ENCODE measurements at places on chromosomes 3 and 15.

GRCh38 chr3:193253986-193254660 lies 13.1 kb downstream of the PLAAT1 start:
- DNase-seq = no peak

GRCh38 chr15:82371656-82372055 lies 22.4 kb upstream of the GOLGA6L10 start:
- DNase-seq = no peak

- no peak for DNase-seq
Measured at GRCh38 chr3:172102123-172102882, 62.9 kb downstream of the FNDC3B start.

DNA sequence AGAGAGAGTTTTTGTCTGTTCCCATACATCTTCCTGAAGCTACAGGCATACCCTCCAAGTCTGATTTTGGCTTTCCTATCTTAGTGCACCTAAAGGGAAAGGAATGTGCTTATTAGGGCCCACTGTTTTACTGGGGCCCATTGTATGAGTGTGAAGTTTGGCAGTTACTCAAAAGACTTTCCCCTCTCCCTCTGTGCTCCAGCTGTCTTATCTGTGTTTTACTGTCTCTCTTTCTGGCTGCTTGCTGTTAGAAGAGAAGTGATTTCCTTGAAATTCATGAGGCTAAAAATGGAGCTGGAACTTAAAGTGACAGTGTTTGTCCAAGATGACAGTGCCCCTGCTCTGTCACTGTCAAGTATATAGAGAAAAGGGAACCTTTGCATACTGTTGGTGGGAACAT lies 436.2 kb downstream of the OCA2 start:
- no peak for DNase-seq

GRCh38 chr3:5201536-5201935 lies 14.0 kb downstream of the EDEM1 start:
- DNase-seq = no peak

DNA sequence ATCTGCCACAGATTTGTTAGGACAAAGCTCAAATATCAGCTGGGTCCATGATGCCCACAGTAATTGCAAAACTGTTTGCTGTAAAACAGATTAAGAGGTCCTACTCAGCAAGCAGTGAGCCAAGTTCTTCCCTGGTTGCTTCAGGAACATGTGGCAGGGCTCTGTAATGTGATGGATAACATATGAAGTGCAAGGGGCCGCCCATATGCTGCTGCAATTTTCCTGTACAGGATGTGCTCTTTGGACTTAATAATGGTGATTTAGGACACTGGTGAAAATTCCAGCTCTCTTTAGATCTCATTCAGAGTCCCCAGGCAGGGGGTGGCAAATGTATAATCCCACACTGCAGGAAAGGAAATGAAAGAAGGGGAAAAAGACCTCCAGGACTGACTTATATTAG lies 289.4 kb downstream of the LSAMP start:
- no peak for DNase-seq

DNA sequence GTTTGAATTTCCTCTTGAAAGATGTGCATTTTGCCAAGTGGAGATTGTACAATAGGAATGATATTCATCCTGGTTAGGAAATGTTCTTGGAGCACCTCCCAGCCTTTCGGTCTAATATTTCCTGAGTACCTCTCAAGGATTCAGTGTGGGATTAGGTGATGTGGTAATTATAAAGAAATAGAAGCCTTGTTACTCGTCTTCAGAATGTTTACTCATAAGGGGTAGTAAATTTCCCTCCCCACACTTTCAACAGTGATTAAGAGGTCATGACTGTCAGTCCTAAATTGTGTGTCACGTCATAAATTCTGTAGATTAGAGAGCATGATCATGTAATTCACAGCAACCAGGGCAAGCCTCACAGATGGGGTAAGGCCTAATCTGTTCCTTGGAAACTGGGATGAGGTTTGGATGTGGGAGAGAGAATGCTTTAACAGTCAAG lies 633.1 kb upstream of the TBL1XR1 start:
- no peak for DNase-seq

DNA sequence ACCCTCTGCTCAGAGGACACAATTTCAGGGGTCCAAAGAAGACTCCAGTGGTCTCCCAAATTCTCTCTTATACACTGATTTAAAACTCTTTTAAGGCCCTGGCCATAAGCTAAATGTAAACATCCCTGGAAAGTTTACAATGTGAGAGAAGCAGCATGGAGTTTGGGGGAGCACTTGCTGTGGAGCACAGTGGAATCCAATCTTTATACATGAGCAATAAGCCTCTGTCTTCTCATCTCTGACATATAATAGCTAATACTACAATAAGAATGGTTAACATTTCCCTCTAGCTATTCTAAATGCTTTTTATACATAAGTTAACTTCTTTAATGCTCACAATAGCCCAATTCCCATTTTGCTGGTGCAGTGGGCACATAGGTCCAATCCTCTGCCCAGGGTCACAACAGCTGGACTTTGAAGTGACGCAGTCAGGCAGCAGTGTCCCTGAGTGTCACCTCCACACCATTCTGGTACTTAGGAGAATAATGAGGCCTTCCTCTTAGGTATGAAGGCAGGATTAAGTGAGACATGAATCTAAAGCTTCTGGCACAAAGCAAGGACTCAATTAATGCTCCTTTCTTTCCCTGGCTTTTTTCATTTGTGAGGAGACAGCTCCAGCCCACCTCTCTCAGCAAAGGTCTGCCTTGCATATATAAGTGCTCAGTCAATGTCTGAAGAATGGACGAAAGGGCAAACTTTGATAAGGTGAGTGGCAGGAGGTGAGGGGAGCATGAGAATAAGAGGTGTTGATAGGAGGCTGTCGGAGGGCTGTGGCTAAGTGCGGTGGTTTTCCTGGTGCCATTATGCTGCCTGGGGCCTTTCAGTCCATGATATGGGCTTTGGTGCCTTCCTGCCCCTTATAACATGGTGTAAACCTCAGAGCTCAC lies 26.3 kb downstream of the CCNL1 start:
- no peak for DNase-seq

DNA sequence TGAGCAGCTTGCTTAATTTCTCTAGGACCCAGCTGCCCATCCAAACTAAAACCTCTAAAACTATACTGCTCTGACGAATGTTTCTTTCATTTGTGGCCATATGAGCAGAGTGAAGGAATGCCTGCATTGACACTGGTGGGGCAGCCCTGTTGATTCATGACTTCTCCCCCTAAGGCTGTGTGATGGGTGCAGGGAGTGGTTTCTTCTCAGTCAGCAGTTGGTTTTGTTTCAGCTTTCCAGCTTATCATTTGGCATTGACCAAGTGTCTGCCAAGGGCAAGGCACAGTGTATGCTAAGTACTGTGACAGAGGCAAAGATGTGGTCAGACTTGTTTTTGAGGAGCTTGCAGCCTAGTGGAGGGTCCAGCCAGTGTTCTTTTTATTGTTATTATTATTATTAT lies 4.7 kb downstream of the ABHD6 start:
- DNase-seq = no peak

- DNase-seq = no peak
Measured at GRCh38 chr15:68078365-68078764, 24.2 kb downstream of the PIAS1 start.

GRCh38 chr3:43707998-43708397 lies 17.3 kb downstream of the ABHD5 start:
- DNase-seq = peak; percentile 15

DNA sequence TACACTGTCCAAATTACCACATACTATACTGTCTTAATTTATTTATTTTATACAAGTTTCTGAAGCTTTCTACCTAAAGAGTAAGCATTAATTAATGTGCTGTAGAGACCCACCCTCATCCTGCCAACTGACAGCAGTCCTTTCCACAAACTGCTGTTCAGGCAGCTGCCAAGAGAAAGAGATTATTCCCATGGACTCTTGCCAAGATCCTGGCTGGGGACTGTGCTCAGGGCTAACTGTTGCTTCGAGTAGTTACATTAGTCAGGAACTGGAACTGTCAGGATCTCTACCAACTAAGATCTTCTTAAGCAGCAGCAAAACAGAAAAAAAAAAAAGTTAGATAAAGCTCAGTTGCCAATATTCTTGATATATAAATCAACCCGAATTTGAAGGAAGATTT lies 398.8 kb downstream of the MECOM start:
- DNase-seq = no peak

DNA sequence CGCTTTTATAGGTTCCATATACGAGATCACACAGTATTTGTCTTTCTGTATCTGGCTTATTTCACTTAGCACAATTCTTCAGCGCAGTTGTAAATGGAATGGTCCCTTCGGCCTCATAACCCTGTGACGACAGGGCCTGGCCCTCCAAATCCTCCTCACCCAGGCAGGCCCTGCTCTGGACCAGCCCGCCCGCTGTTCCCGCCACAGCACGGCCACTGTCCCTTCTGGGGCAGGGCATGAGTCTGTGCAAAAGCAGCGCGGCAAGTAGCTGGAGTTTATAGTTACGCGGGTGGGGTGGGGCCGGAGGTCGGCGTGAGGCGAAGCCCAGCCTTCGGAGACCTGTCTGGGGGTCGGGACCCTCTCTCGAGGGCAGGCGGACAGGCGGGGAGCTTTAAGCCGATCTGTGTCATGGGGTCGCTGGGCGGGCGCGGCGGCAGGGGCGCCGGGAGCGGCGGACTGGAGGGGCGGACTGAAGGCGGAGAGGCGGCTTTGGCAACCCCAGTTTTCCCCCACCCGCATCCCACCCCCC lies 543 bp downstream of the ARPIN start:
- DNase-seq = no peak

GRCh38 chr3:117404141-117404540 lies 694.6 kb downstream of the TUSC7 start:
- no peak for DNase-seq

DNA sequence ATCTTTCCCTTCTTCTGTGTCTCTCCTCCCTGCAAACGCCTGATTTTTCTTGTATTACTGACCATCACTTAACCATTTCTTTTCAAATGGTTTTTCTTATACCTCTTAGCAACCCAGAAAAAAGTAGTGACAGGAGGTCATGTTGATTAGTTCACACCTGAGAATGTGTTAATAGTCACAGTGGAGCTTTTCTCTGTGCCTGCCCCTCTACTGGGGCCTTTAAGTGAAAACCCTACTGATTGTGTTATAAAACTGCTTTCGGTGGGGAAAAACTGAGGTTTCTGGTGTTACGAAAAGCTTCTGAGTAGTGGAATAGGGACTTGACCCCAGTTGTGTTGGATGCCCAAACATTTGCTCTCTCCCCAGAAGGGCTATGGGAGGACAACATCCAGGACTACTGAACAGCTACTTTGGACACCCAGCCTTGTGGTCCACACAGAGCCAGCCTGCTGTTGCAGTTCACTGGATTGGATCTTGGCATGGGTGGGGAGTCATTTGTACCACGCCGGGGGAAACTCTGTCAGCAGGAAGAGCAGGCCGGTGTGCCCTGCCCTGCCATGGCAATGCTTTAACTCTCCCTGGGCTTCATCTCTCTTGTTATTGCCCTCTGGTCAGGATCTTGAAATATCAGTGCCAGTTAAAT lies 10.3 kb downstream of the GPR87 start:
- DNase-seq = no peak

GRCh38 chr3:13009132-13009945 lies 63.9 kb downstream of the IQSEC1 start:
- no peak for DNase-seq

DNA sequence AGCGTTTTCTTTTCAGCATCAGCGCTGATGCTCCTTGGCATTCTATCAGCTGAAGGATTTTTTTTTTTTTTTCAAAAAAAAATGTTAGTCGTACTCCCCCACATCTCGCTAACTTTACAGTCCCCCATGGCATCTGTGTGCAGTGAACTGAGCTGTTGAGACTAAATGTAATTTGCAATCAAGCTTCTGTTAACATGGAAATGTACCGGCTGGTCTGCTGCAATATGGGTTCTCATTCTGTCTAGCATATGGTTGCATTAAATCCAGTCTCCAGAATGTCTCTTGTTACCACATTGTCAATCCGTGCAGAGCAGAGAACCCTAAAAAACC lies 32.2 kb upstream of the TPRG1 start:
- DNase-seq = no peak

DNA sequence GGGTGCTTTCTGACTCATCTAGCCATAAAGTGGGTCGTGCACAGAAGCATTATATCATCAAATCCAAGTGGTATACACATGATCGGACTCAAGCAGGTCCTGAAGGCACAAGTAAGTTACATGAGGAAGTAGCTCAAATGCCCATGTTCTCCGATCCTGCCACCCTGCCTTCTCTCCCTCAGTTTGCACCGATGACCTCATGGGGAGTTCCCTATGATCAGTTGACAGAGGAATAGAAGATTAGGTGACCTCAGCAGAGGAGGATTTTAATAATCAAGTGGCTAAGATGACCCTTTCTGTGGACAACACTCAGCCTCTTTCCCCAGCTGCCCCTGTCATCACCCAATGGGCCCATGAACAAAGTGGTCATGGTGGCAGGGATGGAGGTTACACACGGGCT lies 149.5 kb downstream of the TBC1D5 start:
- no peak for DNase-seq

GRCh38 chr15:69035205-69035917 lies 20.9 kb downstream of the NOX5 start:
- no peak for DNase-seq

- DNase-seq = no peak
Measured at GRCh38 chr15:58167095-58167691, 29.0 kb downstream of the AQP9 start.

DNA sequence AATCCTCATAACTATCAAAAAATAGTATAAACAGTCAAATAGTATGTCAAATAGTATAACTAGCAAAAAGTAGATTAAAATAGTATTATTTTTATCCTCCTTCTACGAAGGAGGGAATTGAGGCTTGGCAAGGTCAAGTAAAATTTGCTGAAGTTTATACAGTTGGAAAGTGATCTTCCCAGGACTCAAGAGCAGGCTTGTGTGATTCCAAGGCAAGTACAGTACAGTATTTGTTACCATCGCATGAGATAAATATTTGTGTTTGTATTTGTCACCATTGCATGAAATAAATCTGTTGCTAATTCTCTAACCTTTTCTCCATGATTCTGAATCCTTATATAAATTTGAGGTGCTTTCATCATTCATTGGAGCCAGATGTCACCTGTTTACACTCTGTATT lies 28.9 kb downstream of the SH3GL3 start:
- no peak for DNase-seq

DNA sequence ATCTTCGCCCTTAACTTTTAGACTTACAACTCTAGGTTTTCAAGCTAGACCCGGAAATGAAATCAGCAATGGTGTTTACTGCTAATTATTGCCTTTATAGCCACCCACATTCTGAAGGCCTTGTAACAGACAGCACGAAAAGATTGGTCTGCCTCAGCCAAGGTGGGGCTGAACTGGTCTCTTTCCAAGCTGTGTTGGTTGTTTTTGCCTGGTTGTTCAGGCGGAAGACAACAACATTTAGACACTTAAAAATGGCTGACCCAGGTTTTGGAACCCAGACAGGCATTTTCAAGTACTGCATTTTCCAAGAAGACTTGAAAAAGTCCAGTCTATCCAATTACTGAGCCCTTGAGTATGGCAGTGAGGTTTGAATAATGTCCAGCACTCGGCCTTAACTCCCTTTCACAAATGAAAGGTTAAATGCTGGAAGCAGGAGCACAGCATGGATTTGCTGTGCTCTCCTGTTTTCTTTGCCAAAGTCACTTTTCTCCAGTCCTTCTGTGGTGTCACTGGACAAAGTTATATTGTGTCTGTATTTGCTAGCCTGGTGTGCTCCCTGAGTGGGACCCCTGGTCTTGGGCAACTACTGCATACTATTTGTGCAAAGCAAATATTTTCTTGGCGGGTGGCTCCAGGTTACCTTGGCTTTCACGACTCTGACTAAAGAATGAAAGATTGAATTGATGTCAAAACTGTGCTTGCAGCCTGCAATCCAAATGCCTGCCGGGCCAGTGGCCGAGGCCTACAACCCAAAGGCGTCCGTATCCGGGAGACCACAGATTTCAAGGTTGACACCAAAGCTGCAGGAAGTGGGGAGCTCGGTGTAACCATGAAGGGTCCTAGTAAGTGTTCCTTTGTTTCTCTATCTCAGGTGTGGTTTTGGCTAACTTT lies 93.5 kb downstream of the FLNB start:
- no peak for DNase-seq

Data from Panc1 (cell line).